ENCODE measurements at places on chromosomes 11 and 22.

DNA sequence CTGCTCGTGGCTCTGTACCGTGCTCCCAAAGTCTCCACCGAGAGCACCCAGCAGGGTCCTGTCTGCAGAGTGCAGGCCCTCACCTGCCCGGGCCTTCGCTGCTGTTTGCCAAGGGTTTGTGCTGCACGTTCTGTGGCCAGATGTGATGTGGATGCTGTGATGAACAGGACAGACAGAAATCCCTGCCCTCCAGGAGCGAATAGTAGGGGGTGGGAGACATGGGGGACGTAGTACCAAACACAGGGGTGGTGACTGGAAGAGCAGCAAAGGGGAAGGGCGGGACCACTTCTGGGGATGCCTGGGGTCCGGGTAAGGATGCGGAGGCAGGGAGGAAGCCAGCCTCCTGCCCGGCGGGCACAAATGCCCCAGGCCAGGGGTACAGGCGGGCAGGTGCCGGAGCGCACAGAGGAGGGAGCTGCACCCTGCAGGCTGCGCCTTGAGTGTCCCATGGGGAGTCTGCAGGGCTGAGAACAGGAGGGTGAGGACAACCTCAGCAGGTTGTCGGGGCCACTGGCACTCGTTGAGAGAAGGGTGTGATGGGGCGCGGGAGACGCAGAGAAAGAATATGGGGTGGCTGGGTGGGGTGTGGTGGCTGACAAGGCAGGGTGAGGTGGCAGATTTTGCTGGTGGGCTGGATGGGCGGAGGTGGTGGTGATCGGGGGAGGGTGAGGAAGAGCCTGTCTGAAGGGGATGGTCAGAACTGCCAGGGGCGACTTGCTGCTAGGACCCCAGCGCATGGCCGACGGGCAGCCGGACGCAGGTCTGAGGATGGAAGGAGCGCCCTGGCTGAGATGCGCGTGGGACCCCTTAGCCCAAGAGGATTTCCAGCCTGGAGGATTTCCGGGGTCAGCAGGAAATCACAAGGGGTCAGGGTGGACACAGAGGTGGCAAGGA is 16.3 kb upstream of the CTSD start:
- H3K4me3 ChIP-seq: no peak overlapping the region
- no peak for DNase-seq
- no peak overlapping the region for H3K27ac ChIP-seq
- no peaks in the 10 kb centered on the region for H3K4me1 ChIP-seq
- no peaks in the 10 kb centered on the region for H3K36me3 ChIP-seq
- no peaks in the 10 kb centered on the region for H3K27me3 ChIP-seq

DNA sequence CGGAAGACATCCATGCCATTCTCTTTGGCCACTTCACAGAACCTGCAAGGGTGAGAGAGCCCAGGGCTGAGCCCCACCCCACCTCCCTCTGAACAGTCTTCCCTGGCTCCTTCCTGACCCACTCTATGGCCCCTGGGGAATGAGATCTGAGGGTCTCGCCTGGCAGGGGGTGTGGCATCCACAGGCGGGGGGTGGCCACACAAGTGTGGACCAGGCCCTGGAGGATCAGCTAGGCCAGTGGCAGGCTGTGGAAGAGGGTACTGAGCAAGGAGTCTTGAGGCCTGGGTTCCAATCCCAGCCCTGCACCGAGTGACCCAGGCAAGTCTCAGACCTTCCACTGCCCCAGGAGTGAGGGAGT is 5.6 kb upstream of the LRFN4 start:
- no peak overlapping the region for H3K27ac ChIP-seq
- H3K4me1 ChIP-seq: peaks cover 10% of the 10 kb centered on the region
- H3K4me3 ChIP-seq: no peak overlapping the region
- no peaks in the 10 kb centered on the region for H3K27me3 ChIP-seq

GRCh38 chr11:41134971-41135370 is 324.5 kb downstream of the LRRC4C start:
- DNase-seq: no peak
- no peaks in the 10 kb centered on the region for H3K4me1 ChIP-seq
- H3K4me3 ChIP-seq: no peak overlapping the region

DNA sequence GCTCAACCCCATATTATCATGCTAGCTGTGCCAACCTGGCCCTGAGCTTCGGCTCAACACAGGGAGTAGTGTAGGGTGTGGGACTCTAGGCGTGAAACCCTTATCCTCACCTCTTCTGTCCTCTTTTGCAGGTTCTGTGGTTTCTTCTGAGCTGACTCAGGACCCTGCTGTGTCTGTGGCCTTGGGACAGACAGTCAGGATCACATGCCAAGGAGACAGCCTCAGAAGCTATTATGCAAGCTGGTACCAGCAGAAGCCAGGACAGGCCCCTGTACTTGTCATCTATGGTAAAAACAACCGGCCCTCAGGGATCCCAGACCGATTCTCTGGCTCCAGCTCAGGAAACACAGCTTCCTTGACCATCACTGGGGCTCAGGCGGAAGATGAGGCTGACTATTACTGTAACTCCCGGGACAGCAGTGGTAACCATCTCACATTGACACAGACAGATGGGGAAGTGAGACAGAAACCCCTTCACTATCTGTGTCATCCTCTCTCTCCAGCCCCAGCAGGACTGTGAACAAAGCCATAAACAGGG is 76.4 kb downstream of the GGTLC2 start:
- H3K4me3 ChIP-seq: no peak overlapping the region
- H3K27ac ChIP-seq: no peak overlapping the region
- H3K4me1 ChIP-seq: no peaks in the 10 kb centered on the region
- no peaks in the 10 kb centered on the region for H3K27me3 ChIP-seq
- no peaks in the 10 kb centered on the region for H3K36me3 ChIP-seq

DNA sequence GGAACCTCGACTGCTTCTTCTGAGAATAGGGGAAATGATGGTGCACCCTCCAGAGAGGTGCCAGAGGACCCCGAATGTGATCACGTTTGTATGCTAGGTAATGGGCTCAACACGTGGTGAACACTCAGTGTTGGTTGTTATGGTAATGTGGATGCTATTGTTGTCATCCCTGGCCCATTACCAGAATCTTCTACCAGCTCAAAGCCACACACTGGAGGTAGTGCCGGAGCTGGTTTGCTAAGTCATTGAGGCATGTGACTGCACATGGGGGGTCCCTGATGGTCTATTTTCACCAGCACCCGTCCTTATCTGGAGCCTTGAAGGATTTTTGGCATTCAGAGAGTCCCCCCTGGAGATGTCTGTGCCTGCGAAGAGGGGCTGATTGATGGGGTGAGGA is 119.1 kb upstream of the CD82 start:
- DNase-seq: no peak
- no peaks in the 10 kb centered on the region for H3K4me1 ChIP-seq

GRCh38 chr11:29272019-29272654 is 744.7 kb downstream of the KCNA4 start:
- no peaks in the 10 kb centered on the region for H3K4me1 ChIP-seq
- H3K27ac ChIP-seq: no peak overlapping the region
- no peaks in the 10 kb centered on the region for H3K36me3 ChIP-seq
- H3K27me3 ChIP-seq: no peaks in the 10 kb centered on the region
- no peak for DNase-seq

DNA sequence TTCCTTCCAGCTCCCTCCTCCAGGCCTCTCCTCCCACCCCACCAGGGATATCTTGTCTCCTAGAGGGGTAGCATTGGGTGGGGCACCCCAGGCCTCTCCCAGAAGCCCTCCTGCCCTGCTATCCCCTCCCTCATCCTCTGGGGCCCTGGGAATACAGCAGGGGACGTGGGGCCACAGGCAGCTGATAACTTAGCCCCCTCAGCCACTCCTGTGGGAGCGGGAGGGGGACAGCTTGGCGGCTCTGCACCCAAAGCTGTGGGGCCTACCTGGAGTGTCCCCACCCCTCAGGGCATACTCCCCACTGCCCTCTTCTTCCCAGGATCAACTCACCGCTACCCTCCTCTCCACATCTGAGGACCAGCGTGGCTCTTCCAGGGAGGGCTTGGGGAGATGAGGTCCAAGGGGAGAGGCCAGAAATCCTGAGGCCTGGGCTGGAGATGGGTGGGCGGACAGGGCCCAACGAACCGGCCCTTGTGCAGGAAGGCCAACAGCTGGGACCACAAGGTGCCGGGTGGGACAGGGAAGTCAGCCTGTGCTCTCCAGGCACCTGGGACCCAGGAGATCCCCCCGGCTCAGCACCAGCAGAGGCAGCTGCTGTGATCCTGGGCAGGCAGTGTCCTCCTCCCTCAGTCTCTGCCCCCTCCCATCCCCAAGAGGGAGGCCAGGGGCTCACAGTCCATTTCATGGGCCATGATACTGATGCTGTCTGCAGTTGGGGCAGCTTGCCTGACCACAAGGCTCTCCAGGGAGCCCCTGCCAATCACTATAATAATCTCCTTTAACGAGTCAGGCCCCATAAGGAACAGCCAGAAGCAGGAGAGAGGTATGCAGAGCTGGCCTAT is 23.2 kb downstream of the NEAT1 start:
- peak overlapping the region; percentile 84 for H3K27ac ChIP-seq
- no peak for DNase-seq
- H3K4me3 ChIP-seq: no peak overlapping the region
- peaks cover 56% of the 10 kb centered on the region for H3K4me1 ChIP-seq
- H3K36me3 ChIP-seq: peaks cover 26% of the 10 kb centered on the region
- no peaks in the 10 kb centered on the region for H3K27me3 ChIP-seq

- H3K4me3 ChIP-seq: no peak overlapping the region
- H3K27ac ChIP-seq: no peak overlapping the region
- no peaks in the 10 kb centered on the region for H3K27me3 ChIP-seq
Observed at GRCh38 chr11:60377401-60378136, 763 bp upstream of the MS4A7 start.
